ENCODE measurements at places on chromosomes 12 and 14.

DNA sequence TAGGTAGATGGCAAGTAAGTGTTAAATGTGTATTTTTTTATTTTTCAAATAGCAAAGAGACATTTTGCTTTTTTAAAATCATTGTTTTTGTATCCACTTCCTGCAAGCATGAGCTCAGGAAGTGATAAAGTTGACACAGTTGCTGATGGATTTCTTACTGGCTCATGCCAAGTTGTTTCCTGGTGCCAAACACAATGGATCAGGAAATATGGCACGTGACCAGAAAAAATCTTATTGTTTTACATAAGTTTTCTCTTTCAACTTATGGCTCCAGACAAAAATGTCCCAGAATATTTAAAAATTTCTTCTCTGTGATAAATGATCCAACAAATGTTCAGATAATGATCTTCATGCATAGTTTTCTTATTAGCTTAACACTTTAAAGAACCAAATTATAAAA is 1279.1 kb upstream of the FLRT2 start:
- DNase-seq: no peak

GRCh38 chr12:88185988-88186387 is 43.9 kb downstream of the TMTC3 start:
- DNase-seq: no peak

DNA sequence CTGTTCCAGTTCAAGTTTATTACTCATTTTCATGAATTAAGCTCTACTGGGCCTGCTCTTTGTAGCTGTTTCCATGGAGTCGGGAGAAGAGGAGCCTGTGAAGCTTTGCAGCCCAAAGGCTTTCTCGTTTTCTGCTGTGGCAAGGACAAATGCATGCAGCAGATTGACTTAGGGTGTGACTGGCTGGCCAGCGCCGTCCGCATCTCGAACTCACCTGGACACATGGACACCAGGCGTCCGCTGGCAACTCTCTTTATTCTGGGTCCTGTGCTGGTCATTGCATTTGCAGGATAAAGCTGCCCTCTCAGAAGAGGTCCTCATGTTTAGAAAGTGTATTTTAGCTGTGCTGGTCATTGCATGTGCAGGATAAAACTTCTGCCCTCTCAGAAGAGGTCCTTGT is 350.4 kb downstream of the TMEM121 start:
- DNase-seq: no peak

- DNase-seq: no peak
These were observed 123.9 kb downstream of the PAX9 start for GRCh38 chr14:36785511-36785910.

GRCh38 chr14:42214981-42215491 is 608.4 kb downstream of the LRFN5 start:
- no peak for DNase-seq

DNA sequence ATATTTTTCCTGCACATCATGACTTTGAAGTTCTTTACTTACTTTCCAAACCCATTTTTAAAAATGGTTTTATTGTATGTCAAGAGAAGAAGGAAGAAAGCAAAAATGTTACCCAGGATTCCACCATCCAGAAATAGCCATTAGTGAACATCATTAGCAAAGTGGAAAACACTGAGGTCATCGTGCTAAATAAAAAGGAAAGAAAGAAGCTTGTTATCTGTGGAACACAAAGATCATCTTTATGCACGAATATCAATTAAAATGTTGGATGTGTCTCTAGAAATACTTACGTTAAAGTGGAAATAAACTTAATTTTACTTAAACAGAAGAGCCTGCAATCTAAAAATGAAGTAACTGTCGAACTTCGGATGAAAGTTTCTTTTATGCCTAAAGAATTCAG is 27.3 kb downstream of the SFSWAP start:
- DNase-seq: no peak
